COLO829 (cell line): ENCODE measurements at places on chromosomes 3 and 15.

- DNase-seq: no peak
Observed at GRCh38 chr3:32280262-32280910, 41.9 kb downstream of the CMTM8 start.

GRCh38 chr3:127671523-127672428 lies 976 bp upstream of the ABTB1 start:
- no peak for DNase-seq

DNA sequence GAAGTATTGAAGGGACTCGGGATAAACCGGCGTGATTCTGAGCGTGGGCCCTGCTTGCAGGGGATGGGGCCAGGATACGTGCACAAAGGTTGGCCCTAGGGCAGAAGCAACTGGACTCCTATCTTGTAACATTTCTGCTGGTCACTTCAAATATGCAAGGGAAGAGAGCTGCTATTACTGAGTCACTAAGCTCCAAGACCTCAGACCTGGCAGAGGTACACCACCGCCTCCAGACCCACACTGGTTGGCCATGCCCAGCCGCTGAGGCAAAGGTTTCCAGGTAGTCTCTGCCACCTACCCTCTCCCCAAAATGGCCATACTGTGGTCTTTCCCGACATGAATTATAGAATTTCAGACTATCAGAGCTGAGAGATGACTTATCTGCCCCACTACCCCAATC lies 13.4 kb upstream of the STRA6 start:
- DNase-seq: no peak

GRCh38 chr3:180391001-180391400 lies 211.0 kb upstream of the TTC14 start:
- DNase-seq: no peak

DNA sequence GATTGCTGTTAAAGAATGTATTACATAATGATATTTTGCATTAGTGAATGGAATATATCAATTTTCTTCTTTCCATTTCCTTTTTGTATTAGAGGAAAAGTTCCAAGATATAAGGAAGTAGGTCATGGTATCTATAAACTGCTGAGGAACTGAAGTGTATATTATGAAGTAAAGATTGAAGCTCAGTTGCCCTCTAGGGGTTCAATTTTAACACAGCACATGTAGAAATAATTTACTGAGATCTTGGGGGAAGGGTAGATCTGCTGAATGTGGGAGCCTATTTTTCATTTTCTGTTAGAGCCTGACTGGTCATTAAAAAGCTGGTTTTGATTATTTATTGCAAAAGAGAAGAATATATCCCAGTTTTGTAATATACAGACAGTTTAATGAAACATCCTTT lies 45.2 kb downstream of the CMC1 start:
- peak; percentile 57 for DNase-seq

- DNase-seq: no peak
Observed at GRCh38 chr15:47212222-47213010, 504.9 kb upstream of the SEMA6D start.
